ENCODE measurements at places on chromosomes 12 and 14.

GRCh38 chr12:115572440-115572839 is 705.1 kb downstream of the MED13L start:
- DNase-seq: no peak

DNA sequence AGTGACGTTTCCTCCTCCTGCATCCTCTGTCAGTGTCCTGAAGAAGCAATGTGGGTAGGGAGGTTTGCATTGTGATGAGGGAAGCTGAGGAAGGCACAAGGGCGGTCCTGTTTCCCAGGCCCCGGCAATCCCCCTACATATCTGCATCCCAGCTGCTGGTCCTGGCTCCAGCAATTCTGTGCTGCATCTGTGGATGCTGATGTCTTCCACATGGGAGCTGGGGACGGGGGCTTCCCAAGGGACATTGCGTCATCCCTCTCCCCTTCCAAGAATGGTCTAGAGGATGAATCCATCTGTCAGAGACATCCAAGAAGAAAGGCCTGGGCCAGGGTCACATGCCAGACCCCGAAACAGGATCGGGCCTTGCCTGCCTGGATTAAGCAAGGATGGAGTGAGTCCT is 52.1 kb downstream of the TSPAN11 start:
- no peak for DNase-seq

DNA sequence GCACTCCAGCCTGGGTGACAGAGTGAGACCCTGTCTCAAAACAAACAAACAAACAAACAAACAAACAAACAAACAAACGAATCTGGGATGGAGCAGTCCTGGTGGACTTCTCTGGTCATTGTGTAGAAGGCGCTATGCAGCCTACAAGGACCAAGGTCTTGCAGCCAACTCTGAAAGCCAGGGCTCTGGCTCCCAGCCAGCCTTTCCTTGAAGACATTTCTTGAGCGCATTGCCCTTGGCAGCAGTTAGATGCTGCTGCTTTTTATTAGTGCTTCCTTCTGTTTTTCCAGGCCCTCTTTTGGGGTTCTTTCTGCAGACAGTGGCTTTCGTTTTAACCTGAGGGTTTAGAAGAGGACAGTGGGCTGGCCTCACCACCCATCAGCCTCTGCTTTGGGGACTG is 20.2 kb downstream of the CCDC177 start:
- no peak for DNase-seq

DNA sequence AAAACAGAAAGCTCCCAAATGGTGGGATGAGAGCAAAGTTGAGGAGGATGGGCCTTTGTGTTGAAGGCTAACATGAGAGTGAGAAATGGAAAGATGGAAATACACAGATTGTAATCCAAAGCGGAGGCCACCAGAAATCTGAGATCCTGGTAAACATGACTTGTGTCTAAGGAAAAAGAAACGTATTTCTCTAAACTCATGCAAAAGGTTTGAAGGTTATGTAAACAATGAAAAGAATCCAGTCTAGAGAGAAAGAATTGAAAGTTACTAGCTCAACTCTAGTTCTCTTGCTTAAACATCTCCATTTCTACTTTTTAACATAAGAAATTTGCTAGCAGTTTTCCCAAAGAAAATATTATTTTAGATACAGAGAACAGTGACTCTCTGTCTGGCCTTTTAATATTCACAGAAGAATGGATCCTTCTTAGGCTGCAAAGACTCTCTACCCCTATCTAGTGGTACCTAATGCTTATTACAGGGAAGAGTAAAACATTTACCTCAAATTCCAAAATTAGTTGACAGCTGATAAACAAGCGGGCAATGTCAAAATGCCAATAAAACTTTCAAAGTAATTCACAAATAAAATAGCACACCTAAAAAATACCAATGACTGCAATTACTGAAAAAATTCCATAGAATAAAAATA is 75.8 kb upstream of the SOX5 start:
- no peak for DNase-seq

GRCh38 chr14:76696361-76696760 is 64.9 kb upstream of the VASH1 start:
- no peak for DNase-seq

- no peak for DNase-seq
These were observed 90.4 kb upstream of the DYNC1H1 start for GRCh38 chr14:101873991-101874390.

GRCh38 chr14:92877757-92878431 is 45.1 kb upstream of the CHGA start:
- DNase-seq: no peak

DNA sequence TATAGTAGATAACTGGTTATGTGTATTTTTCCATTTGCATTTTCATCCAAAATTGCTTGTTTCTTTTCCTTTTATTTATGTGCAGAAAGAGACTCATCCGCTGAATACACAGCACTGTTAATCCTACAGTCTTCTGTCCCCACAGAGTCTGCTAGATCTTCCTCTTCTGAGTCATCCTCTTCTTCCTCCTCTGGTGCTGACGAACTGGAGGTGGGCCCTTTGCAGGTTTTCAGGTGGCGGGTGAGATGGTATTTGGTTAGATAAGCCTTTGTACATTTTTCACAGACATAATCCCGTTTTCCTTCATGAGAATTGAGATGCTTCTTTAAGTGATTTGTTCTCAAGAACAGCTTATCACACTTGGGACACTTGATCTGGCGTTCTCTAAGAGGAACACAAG is 26.8 kb downstream of the PRDM4 start:
- DNase-seq: no peak

- DNase-seq: no peak
These were observed 132.8 kb downstream of the TTLL5 start for GRCh38 chr14:75793806-75794205.

Data from stimulated activated CD8-positive, alpha-beta memory T cell treated with anti-CD3 and anti-CD28 coated beads, Interleukin-4, amount 100 ng/mL, for 24 hours (primary cell).